Smooth muscle cell of the coronary artery (primary cell): ENCODE measurements at places on chromosomes 5 and 9. TPM values are rescaled to one million over a fixed set of nuclear protein-coding genes. Genes with fewer than 3 reads are reported as not detected.

The ZNF300 gene
- total RNA-seq = 3.3 and 8.3 TPM in 2 replicates

The KLF9 gene
- 16.4 and 31.0 TPM in 2 replicates for total RNA-seq

The MARCHF3 gene
- total RNA-seq = 34.4 and 38.0 TPM in 2 replicates

The LOX gene
- 77.0 and 89.1 TPM in 2 replicates for total RNA-seq

The PCDHA11 gene
- total RNA-seq = 0.15 and 0.59 TPM in 2 replicates

The ZFP37 gene
- total RNA-seq = 2.1 TPM in 2 replicates

The TEX48 gene
- total RNA-seq = not detected in 2 replicates

The SVEP1 gene
- 9.8 and 150 TPM in 2 replicates for total RNA-seq

The CDHR2 gene
- 1.1 TPM in 1 of 2 replicates, not detected in the other for total RNA-seq

The LCN15 gene
- not detected in 2 replicates for total RNA-seq

The ADAMTSL1 gene
- 14.5 and 51.2 TPM in 2 replicates for total RNA-seq

The PCDHGA10 gene
- 2.6 and 4.2 TPM in 2 replicates for total RNA-seq

The DMRT3 gene
- total RNA-seq = not detected in 2 replicates

The CD274 gene
- total RNA-seq = 0.82 and 3.1 TPM in 2 replicates

The SLC1A3 gene
- total RNA-seq = 0.15 and 33.9 TPM in 2 replicates

The MPDZ gene
- 33.0 and 68.1 TPM in 2 replicates for total RNA-seq

The CCDC183 gene
- total RNA-seq = 0.30 and 2.2 TPM in 2 replicates

The BARHL1 gene
- not detected in 2 replicates for total RNA-seq

The ARHGEF28 gene
- 4.3 and 26.2 TPM in 2 replicates for total RNA-seq

The AGPAT2 gene
- 32.1 and 44.6 TPM in 2 replicates for total RNA-seq

The ADRA1B gene
- total RNA-seq = 0.90 TPM in 1 of 2 replicates, not detected in the other

The DENND1A gene
- 9.5 and 13.0 TPM in 2 replicates for total RNA-seq

The CENPK gene
- total RNA-seq = 5.5 TPM in 2 replicates

The EGFLAM gene
- total RNA-seq = 2.1 and 3.5 TPM in 2 replicates
